ENCODE measurements at places on chromosomes 4 and X. TPM values are rescaled to one million over a fixed set of nuclear protein-coding genes. Genes with fewer than 3 reads are reported as not detected.
A peak's percentile ranks its signal among the peaks of the same experiment; 100 is the strongest.

The HSFX4 gene
- not detected for total RNA-seq

The SOD3 gene
- 0.28 TPM for total RNA-seq

The STPG2 gene
- not detected for total RNA-seq

The FAM47A gene
- total RNA-seq = not detected

The CPZ gene
- not detected for total RNA-seq

GRCh38 chr4:40857956-40858355 is 108.2 kb downstream of the NSUN7 start:
- H3K36me3 ChIP-seq = no peaks in the 10 kb centered on the region
- no peaks in the 10 kb centered on the region for H3K4me1 ChIP-seq
- no peak overlapping the region for H3K4me3 ChIP-seq
- DNase-seq = no peak

- H3K27ac ChIP-seq = no peak overlapping the region
- no peaks in the 10 kb centered on the region for H3K4me1 ChIP-seq
- H3K27me3 ChIP-seq = no peaks in the 10 kb centered on the region
Measured at GRCh38 chr4:77395481-77395880, 210.1 kb upstream of the CXCL13 start.

- H3K4me3 ChIP-seq = no peak overlapping the region
- H3K27me3 ChIP-seq = no peaks in the 10 kb centered on the region
- no peak overlapping the region for H3K27ac ChIP-seq
- no peaks in the 10 kb centered on the region for H3K36me3 ChIP-seq
- no peaks in the 10 kb centered on the region for H3K4me1 ChIP-seq
Measured at GRCh38 chrX:108590496-108590895, 145.9 kb downstream of the IRS4 start.

DNA sequence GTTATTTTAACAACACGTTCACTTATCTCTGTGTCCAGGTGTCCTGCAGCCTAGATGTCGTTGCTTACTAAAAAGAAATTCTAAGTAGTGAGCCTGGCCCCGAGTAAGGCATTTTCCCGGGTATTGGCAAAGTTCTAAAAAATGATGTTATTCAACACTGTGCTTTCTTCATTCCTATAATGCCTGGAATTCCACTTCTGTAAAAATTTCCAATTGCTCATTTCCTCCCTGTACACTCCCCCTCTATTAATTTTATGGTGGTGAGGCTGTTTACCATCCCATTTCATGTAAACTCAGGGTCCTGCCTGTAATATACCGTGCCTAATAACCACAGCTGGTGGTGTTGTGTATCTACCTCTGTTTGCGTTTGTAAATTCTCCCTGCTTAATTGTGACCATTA is 14.2 kb downstream of the BST1 start:
- no peak overlapping the region for H3K27ac ChIP-seq
- no peaks in the 10 kb centered on the region for H3K27me3 ChIP-seq
- no peak overlapping the region for H3K4me3 ChIP-seq

DNA sequence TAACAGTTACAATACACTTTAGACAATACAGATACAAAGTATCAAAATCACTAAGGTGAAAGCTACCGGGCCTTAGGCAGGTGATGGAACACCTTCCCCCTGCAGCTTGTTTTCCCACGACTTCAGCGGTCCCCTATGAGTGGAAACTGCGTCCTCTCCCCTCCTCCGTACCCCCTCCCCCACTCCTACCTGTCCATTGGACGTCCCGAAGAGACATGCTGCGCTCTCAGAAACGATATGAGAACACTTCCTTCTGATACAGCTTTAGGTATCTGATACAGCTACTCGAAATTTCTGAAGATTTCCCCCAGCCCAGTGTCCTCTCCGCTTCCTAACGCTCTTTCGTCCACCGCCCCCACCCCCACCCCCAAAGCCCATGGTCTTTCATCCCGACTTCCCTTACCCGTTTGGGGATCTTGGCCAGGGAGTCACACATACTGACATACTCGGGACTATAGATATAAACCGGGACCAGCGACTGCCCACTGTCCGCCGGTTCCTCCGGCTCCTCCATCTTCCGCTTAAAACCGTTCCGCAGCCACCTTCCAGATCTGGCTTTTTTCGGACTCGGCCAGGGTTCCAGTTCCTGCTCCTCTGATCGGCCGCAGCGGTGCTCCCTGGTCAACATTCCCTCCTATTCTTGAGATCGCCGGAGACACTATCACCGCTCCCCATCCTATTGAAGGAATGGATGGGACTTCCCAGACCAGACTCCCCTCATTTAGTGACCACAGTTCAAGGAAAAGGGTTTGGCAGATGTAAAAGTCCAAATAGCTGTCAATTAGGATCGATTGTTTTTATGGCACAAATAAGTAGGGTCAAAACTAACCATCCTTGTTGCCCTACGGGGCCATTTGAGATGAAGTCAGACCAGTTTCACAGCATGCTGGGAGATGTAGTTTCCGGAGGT is at the start of gene HDAC8:
Gene HDAC8, minus strand, starts transcription at position 596 of the 910 bp plus-strand sequence. Its CDS starts 82 bp downstream, at position 514.
- peak; percentile 43 for DNase-seq
- H3K36me3 ChIP-seq = peaks cover 9% of the 10 kb centered on the region
- peak within 1 kb of the TSS; percentile 49 for H3K27ac ChIP-seq
- H3K4me3 ChIP-seq = peak within 1 kb of the TSS; percentile 66

DNA sequence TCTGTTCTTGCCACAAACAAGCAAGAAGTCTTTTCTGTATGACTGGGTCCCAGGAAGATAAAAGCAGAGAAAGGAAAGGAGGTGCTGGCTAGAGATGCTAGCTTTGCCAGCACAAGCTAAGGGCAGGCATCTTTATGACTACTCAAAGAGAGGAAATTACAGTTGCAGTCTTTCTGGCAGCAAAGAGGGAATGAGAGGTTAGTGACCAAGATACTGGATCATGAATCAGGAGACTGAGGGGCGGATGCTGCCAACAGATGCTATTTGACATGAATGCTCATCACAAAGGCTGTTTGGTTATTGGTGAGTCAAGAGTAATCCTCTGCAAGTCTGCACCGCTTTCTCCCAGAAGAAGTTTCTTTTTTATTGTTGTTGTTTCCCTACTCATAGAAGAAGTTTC is 5.5 kb upstream of the XIAP start:
- H3K4me1 ChIP-seq = no peaks in the 10 kb centered on the region
- no peak for DNase-seq

DNA sequence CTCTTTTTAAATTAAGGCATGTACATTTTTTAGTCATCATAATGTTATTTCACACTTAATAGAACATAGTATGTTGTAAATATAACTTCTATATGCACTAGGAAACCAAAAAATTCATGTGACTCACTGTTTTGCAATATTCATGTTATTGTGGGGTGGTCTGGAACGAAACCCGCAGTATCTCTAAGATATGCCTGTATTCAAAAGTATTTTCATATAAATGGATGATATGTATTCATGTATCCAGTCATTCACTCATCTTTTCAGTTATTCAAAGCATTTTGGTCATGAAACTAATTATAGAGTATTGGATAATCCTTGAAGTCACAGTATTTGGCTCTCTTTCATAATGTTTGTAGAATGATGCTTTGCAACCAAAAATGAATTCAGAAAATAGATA is 168.1 kb downstream of the HS6ST2 start:
- no peak overlapping the region for H3K4me3 ChIP-seq
- no peaks in the 10 kb centered on the region for H3K36me3 ChIP-seq
- H3K4me1 ChIP-seq = no peaks in the 10 kb centered on the region
- H3K27me3 ChIP-seq = no peaks in the 10 kb centered on the region
- no peak overlapping the region for H3K27ac ChIP-seq

- H3K27me3 ChIP-seq = no peaks in the 10 kb centered on the region
- DNase-seq = no peak
- H3K4me3 ChIP-seq = no peak overlapping the region
Measured at GRCh38 chr4:183610613-183611012, 48.4 kb downstream of the RWDD4 start.

DNA sequence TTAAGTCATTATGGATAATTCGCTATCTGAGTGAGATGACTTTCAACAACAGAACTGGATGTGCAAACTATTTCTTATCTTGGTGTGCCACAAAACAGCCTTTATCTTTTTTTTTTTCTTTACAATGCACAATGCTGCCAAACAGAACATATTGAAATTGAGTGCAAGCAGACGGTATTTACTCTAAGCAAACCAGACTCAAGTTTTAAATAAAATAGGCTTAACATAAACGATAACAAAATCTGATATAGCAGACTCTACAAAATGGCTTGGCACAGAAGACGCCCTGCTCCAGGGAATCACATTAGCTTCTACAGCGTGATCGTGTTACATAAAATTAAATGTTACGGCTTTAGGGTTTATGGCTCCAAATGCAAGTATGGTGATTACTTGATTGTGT is 9.6 kb upstream of the STK32B start:
- H3K4me3 ChIP-seq = no peak overlapping the region
- no peaks in the 10 kb centered on the region for H3K27me3 ChIP-seq
- no peak for DNase-seq
- no peak overlapping the region for H3K27ac ChIP-seq
- no peaks in the 10 kb centered on the region for H3K36me3 ChIP-seq
- no peaks in the 10 kb centered on the region for H3K4me1 ChIP-seq

DNA sequence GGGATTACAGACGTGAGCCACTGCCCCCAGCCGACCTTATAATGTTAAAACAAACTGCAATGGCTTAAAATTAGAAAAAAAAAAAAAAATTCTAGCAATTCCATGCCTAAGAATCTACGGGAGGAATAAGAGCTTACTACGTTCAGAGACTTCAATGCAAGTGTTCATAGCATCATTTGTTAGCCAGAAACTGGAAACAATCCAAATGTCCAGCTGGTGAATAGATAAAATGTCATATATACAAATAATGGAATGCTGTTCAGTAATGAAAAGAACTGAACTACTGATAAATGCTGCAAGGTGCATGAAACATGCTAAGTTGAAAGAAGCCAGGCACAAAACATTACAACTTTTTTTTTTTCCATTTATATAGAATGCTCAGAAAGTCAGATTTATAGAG is 5.3 kb downstream of the EXOSC9 start:
- no peak overlapping the region for H3K4me3 ChIP-seq
- DNase-seq = no peak
- no peak overlapping the region for H3K27ac ChIP-seq
- H3K4me1 ChIP-seq = peaks cover 7% of the 10 kb centered on the region

DNA sequence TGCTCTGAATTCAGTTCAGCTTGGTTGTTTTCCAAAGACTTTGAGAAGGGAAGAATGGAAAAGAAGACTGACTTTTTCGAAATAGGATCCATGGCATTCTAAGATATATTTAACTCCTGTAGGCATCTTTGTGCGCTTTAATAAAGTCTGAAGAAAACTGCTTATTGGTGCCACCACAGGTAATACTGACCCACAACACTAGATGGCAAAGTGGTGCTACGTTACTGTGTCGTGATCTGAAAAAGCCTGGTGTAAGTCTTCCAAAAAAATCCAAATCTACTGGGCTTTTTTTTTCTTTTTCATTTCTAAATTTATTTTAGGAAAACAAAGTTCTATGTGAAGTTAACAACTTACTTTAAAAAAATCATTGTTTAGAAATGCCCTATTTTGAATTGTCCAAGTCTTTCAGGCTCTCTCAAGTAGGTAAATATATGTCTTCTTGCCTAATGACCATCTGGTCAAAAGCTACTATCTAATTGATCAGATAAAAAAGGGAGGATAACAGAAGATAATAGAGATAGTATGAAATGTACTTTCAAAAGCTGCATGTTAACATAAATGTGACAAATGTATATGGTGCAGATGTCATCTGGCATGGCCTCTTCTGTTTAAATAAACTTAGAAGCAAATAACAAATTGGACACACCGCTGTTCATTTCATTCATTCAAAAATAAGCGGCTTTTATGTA is 47.0 kb upstream of the MID1IP1 start:
- H3K27me3 ChIP-seq = no peaks in the 10 kb centered on the region
- no peaks in the 10 kb centered on the region for H3K36me3 ChIP-seq
- no peak overlapping the region for H3K27ac ChIP-seq

DNA sequence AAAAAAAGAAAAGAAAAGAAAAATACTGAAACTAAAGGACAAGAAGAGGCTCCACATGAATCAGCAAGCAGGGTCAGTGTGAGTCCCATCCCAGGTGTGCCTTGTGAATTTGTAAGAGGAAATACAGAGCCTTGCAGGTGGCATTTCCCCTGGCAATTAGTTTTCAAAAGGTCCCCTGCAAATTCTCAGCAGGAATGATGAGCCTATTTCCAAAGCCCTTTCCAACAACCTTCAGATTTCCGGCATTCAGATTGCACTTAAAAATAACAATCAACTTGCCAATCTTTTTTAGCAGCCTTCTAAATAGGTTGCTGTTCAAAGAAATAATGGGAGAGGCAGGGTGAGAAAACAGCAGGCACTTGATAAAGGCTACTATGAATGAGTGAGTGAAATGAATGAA is 66.4 kb upstream of the OR13H1 start:
- no peaks in the 10 kb centered on the region for H3K36me3 ChIP-seq
- H3K4me3 ChIP-seq = no peak overlapping the region
- no peak overlapping the region for H3K27ac ChIP-seq
- no peaks in the 10 kb centered on the region for H3K27me3 ChIP-seq
- H3K4me1 ChIP-seq = no peaks in the 10 kb centered on the region
- no peak for DNase-seq
